ENCODE measurements at places on chromosomes 7 and 10. TPM values are rescaled to one million over a fixed set of nuclear protein-coding genes. Genes with fewer than 3 reads are reported as not detected.
A peak's percentile ranks its signal among the peaks of the same experiment; 100 is the strongest.

DNA sequence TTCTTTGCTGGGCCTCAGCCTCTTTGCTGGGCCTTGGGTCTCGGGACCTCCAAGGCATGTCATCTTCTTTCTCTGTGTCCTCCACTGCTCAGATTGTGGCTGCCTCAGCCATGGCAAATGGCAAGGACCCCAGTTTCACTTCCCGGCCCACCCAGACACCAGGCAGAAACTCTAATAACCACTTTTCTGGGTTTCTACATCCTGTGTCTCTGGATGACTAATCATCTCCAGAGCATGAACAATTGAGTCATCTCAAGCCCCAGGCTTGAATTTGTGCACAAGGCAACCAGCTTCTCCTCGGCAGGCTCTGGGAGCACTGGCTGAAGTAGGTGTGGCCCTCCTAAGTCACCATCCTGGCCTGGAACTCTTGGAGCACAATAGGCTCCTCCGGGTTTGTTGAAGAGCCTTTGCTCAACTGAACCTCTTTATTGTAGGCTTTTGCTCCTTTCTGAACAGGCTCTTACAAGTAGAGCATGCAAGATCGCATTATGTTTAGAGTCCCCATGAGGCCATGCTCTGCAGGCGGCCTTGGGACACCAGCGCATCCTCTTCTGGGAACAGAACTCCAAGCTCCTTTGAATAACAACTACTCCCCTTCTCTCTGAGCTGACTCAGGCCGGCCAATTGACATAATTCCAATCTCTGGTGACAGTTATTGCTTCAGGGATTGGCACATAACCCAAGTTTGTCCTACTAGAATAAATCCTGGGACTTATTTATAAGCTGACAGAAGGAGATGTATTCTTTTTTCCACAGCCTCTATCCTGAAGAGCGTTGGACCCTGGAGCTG is 218.1 kb downstream of the WDR11 start:
- DNase-seq = peak; percentile 96

VSIR gene
- 1.6 TPM for total RNA-seq

DNA sequence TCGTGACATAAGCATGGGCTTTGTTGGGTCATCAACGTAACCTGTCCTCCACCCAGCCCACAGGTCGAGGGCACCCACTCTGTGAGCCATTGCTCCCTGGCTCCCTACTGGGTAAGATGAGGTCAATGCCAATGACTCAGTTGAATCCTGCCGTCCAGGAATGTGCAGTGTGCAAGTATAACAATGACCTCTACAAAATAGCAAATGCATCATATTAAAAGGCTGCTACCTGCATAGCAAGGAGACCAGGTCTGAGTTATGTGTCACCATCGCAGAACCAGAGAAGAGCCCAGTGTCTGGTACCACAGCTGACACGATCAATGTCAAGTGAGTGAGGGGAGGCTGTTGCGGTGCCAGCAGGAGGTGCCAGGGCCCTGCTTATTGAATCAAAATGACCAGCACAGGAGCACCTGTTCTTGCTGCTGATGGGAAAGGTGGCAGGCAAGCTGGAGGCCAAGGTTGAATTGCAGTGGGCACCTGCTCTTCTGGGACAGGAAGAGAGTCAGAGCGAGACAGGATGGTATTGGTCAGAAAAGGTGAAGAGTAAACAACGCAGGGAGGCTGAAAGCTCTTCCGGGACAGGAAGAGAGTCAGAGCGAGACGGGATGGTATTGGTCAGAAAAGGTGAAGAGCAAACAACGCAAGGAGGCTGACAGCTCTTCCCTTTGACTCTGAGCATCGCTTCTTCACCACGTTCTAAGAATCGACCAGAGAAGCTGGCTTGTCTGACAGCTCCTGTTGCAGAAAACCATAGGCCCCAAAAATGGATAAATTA is 108.7 kb upstream of the ADAM12 start:
- no peak for DNase-seq

PSPH gene
- 82.3 TPM for total RNA-seq

GRCh38 chr7:5766321-5766761 is 15.1 kb downstream of the RNF216 start:
- DNase-seq = peak; percentile 37

DNA sequence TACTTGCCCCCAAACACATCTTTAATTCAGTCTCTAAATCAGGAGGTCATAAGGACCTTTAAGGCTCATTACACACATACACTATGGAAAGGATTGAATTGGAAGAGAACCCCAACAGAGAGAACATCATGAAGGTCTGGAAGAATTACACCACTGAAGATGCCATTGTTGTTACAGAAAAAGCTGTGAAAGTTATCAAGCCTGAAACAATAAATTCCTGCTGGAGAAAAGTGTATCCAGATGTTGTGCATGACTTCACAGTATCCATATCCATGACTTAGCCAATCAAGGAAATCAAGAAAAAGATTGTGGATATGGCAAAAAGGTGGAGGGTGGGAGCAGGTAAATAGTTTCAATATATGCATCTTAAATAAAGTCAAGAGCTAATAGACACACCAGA is 13.7 kb downstream of the LIPA start:
- DNase-seq = no peak

DNA sequence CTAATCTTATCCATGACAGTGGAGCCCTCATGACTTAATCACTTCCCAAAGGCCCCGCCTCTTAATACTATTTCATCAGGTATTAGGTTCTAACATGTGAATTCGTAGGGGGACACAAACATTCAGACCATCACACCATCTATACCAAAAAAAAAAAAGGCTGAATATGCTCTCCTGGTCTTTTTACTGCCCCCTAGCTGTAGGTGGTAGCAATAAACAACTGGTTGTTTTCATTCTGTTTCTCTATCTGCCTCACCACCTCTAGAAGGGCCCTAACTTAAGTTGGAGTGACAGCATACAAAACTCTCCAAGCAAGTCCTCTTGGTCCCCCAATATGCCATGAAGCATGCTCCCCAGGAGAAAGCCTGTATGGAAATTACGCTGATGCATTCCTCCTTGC is 94.1 kb downstream of the GRM8 start:
- DNase-seq = no peak

DNA sequence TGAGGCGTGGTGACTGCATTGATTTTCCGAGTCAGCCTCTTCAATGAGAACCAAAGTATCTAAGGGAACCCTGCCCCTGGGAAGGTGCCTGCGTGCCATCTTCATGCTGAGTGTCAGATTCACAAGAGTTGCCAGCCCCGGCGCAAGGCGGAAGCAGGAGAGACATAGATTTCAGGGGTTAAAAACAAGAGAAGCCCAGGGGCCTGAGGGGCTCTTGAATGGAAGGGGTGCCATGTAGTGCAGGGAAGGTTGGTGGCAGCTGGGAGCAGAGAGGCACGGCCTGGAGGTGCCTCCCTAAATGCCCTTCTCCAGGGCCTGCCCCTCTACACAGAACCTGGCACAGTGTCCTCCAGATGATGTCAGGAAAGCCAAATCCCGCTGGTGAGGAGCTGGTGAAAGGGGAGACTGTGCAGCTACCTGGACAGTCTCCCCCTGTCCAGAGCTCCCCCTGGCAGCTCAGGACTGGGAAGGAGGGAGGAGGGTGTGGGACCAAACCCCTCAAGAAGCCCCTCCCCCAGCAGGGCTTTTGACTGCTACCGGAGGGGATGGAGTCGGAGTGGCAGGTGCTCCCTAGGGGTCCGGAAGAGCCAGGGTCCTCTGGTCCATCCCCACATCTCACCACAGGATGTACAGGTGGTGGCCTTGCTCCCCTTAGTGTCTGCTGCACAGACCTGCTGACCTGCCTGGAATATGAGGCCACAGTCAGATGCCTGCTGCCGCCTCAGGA is 137.9 kb downstream of the TCERG1L start:
- DNase-seq = no peak

TMEM60 gene
- total RNA-seq = 54.1 TPM

All from RPMI7951 (cell line).